BJ (cell line): ENCODE measurements at places on chromosomes 4 and X.

DNA sequence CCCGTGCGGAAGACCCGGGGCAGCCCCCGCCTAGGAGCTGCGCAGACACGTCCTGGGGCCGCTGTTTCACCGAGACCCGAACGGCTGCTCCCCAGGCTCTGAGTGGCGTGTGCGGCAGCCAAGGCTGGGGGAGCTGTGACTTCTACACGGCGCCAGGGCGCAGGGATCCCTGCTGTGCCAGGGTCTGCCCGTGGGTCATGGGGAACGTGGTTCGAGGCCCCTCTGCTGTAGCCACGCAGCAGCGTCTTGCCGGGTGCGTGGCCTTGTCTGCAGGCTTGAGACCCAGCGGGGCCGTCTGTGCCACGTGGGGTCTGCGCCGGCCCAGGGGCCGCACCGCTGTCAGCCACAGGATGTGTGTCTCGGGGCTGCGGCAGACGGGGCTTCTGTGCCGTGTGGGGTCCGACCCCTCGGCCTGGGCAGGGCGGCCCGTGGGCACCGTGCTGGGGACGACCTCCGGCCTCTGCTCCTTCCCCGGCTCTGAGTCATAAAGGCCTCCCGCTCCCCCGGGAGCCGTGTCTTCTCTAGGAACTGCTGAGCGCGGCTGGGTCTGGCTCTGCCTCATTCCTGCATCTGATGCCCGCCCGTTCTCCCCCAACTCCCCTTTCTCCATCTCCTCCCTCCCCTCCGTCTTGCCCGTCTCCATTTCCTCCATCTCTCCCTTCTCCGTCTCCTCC, 12.7 kb upstream of the GTPBP6 start:
- DNase-seq, result no peak

DNA sequence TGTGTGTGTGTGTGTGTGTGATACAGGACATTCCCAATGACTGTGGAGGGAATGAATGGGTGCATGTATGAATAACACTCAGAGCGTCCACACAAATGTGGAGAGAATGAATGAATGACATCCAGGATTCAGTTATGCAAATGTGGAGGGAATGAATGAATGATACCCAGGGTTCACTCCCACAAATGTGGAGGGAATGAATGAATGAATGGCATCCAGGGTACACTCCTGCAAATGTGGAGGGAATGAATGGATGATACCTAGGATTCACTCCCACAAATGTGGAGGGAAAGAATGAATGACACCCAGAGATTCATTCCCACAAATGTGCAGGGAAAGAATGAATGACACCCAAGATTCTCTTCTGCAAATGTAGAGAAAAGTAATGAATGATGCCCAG, 36.0 kb upstream of the ASMTL start:
- DNase-seq, result no peak

DNA sequence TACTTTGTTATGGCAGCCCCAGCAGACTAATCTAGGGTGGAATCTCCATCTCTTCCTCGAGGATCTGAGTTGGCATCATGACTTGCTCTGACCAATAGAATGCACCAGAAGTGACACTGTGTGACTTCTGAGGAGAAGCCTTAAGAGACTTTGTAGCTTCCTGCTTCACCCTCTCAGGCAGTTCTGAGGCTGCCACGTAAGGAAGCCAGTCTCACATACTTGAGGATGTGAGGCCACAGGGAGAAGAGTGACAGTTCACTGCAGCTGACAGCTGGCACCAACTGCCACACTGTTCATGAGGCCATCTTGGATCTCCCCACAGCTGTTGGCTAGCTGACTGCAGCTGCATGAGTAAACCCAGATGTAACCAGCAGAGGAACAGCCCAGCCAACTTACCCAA, 29.3 kb upstream of the BCOR start:
- DNase-seq, result no peak

GRCh38 chr4:89468602-89469001, 161.0 kb upstream of the GPRIN3 start:
- DNase-seq, result no peak

GRCh38 chr4:110268790-110269189, 70.4 kb upstream of the ELOVL6 start:
- no peak for DNase-seq

GRCh38 chr4:20617678-20618396, 82.4 kb upstream of the PACRGL start:
- DNase-seq, result peak; percentile 35

DNA sequence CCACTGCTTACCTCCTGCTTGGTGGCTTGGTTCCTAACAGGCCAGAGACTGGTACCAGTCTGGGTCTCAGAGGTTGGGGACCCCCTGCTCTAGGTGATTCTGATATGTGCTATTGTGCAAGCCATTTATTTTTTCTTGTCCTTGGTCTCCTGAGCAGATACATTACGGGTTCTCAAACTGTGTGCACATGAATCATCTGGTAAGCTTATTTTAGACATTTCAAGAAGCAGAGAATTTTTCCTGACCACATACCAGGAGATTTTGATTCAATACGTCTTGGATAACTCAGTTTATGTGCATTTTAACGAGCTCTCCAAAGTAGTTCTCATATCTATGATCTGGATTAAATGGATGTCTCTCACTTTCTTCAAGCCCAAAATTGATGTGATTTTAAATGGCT, 77.2 kb downstream of the FHIP1A start:
- DNase-seq, result peak; percentile 74

DNA sequence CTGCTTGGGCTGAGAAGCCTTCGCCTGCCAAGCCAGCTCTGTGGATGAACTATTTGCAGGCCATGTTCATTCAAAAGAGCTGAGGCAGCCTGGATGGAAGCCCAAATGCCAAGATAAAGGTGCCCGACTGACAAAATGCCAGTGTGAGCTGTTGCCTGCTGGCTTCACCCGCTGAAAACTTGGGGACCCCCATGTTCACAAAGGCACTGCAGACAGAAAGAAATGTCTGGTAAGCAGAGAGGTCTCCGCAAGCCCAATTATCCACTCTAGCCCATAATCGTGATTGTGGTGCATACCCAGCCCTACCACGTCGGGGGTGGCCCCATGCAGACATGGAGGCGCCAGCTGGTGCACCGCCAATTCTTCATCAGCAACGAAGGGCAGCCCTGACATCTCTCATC, 13.0 kb upstream of the SMIM20 start:
- no peak for DNase-seq

GRCh38 chr4:155033604-155034003, 174.8 kb upstream of the NPY2R start:
- no peak for DNase-seq

DNA sequence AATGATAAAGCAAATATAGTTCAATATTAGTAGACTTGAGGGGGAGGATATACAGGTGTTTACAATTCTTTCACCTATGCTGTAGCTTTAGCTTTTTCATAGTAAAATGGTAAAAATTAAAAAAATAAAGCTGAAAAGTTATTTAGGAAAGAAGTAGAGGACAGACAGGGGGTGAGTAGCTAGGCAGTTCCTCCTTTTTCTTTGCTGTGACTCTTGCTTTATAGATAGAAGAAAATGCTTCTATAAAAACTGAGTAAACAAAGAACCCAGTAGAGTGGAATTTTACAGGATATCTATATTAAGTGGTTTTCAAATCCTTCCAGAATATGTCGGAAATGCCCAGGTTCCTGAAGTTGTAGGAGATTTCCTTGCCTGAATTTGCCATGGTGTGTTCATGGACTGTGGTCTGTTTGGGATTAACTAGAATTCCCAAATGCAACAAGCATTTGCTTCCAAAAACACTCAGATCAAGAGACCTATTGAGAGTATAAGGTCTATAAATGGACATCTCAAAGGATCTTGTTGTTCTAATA, 74.9 kb downstream of the KDR start:
- DNase-seq, result no peak

GRCh38 chr4:102318526-102318925, 26.8 kb downstream of the SLC39A8 start:
- DNase-seq, result no peak

GRCh38 chr4:82360298-82361177, 13.3 kb downstream of the HNRNPD start:
- no peak for DNase-seq

- no peak for DNase-seq
Measured at GRCh38 chr4:16916719-16917337, 18.4 kb upstream of the LDB2 start.

DNA sequence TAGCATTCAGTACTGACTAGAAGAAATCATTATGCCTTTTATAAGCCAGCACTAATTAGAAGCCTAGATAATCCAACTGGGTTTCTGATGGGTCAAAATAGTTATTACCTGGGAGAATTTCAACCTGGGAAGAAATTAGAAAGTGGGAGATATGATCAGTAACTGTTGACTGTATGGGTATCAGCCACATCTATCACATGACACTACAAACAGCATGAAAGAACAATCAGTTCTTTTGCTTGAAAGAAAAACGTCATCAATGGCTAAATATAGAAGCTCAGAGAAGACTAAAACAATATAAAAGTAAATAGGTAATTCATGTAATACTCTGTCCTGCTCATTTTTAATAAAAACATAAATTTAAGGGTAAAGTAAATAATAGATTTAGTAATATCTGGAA, 145.1 kb downstream of the CAMK2D start:
- no peak for DNase-seq

GRCh38 chrX:43140582-43140981, 362.6 kb upstream of the PPP1R2C start:
- DNase-seq, result no peak

GRCh38 chr4:150150629-150151062, 72.4 kb downstream of the DCLK2 start:
- no peak for DNase-seq

DNA sequence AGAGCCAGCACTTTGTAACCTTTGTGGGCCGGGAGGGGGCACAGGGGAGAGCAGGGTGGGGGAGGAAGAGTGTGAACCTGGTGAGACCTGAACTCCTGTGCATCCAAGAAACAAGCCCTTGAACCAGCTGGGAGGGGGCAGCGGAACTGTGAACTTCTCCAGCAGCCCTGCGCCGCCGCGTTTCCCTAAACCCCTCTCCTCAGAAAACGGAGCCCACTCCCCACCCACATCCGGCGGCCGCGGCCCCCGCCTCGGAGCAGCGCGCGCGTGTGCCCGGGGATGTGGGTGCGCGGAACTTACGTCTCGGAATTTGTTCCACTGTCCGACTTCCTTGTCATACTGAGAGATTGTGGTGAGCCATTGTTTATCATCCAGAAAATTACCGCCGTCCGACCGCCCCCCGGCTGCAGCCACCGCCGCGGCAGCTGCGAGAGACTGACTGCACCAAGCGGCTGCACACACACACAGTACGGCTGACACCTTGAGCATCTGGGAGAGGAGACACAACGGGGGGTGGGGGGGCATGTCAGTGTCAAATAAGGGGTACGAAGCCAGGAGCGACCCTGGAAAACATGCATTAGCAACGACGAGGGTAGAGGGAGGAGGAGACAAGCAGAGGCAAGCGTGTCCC, 494 bp downstream of the SPOCK3 start:
- DNase-seq, result no peak

- DNase-seq, result no peak
Measured at GRCh38 chr4:101855239-101855638, 64.7 kb downstream of the BANK1 start.

- no peak for DNase-seq
Measured at GRCh38 chr4:44722001-44722400, 4.4 kb downstream of the GNPDA2 start.

DNA sequence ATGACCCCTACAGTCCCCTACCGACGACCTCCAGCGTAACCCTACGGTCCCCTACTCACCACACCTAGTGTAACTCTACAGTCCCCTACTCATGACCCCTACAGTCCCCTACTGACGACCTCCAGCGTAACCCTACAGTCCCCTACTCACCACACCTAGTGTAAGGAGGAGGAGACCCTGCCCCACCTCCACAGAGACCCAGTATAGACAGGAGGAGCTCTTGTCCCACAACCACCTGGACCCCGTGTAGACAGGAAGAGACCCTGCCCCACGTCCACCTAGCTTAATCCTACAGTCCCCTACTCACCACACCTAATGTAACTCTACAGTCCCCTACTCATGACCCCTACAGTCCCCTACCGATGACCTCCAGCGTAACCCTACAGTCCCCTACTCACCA, 26.9 kb downstream of the CSF2RA start:
- no peak for DNase-seq

GRCh38 chr4:138494931-138495330, 252.8 kb upstream of the SLC7A11 start:
- no peak for DNase-seq

- DNase-seq, result no peak
Measured at GRCh38 chr4:152957437-152958171, 21.5 kb downstream of the FHDC1 start.

DNA sequence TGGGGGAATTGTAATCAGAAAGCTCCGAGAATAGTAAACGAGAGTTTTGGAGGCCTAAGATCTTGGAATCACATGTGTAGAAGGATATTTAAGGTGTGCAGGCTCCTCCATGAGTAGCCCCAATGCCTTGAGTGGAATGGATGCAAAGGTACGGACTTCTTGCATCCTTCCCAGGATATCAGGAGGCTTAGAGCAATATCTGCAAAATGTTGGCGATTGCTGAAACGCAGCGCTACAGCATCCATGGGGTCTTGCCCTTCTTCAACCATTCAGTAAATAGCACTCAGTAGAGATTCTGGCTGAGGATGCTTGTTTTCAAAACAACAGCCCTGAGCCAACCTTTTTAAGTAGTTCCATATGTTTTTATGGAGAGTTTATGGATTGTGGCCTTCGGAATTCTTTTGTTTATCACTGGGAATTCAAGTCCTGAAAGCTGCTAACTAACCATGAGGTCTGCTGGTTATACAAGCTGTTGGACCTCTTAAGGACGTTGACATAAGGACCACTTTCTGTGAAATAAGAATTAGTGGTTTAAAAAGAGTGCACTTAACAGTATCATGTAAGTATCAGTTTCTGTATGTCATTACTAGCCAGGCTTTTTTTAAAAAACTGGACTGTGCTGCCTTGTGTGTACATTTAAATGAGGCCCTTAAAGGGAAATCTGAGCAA, 228.8 kb upstream of the PGRMC2 start:
- peak; percentile 89 for DNase-seq

DNA sequence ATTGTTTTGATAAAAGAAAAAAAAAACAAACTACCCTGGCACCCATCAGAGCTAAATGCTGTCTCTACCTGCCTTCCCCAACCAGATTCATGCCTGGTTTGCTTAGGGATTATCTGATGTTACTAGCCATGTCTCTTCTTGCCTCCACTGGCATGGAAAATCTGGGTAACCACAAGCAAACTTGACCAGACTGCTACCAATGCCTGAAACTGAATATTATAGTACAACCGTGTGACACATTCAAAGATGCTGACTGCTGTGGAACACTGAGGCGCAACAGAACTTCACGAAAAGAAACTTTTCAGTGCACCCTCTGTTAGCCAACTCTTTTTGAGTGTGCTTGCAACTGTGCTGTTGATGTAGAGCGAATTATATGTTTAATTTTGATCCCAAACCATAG, 228.1 kb downstream of the CBR4 start:
- DNase-seq, result no peak

DNA sequence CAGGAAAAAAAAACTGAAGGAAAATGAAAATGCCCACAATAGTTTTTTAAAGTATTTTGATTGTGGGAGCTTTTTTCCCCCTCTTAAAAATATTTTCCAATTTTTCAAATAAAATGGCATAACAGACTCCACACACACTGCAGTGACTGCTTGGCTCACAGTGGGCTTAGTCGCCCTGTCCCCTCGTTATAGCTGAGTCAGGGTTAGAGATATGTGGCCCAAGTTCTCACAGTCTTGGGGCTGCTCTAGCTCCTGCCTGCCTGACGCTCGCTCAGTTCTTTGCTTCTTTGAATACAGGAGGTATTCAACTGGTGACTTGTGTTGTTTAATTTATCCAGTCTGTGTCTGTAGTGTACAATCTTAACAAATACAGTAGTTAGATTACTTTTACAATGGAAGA, 47.7 kb downstream of the BEND2 start:
- no peak for DNase-seq

- DNase-seq, result no peak
Measured at GRCh38 chrX:33277046-33277445, 65.7 kb upstream of the DMD start.

GRCh38 chr4:98571161-98571786, 87.1 kb downstream of the TSPAN5 start:
- DNase-seq, result no peak
